Naive thymus-derived CD4-positive, alpha-beta T cell (primary cell): ENCODE measurements at places on chromosomes 5 and 9. TPM values are rescaled to one million over a fixed set of nuclear protein-coding genes. Genes with fewer than 3 reads are reported as not detected.

DNA sequence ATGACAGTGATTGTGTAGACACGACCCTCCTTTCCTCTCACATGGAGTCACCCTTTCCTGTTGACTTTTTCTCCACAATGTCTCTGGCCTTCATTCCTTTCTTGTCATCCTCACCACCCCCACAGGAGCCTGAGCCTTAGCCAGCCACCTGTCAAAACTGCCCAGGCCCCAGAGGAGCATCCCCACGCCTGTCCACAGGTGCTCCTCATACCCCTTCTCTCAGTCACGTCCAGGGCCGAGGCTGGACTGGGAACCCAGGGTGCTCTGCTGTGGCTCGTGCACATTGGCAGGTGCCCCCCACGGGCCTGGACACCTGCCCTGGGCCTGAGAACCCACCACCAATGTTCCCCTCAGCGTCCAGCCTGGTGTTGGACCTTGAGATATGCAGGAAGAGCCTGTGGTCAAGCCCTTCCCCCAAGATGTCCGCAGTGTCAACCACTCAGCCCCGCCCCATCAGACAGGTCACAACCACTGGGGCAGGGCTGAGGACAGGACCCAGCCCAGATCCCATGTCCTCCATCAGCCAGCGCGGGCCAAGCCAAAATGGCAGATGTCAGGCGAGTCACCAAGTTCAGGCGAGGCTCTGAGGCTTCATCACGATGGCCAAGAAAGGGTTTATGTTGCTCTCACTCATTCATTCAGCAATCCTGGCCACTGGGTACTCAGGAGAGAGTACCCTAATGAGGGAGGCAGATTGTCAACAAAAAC lies 65.8 kb upstream of the STXBP1 start:
- no peak overlapping the region for H3K27ac ChIP-seq
- H3K4me3 ChIP-seq, result no peak overlapping the region
- no peak for DNase-seq
- H3K4me1 ChIP-seq, result no peaks in the 10 kb centered on the region
- no peaks in the 10 kb centered on the region for H3K27me3 ChIP-seq
- H3K36me3 ChIP-seq, result no peaks in the 10 kb centered on the region

DNA sequence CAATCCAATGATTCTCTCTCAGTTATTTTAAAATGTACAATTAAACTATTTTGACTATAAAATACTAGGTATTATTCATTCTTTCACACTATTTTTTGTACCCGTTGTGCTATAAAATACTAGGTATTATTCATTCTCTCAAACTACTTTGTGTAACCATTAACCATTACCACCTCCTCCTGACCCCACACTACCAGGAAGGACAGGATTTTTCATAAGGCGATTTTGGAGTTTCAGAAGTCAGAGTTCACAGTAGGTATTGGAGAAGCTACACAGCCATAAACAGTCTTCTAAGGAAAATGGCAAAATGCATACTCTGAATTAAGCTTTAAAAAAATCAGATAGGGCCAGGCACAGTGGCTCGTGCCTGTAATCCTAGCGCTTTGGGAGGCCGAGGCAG lies 35.1 kb upstream of the TMEM252 start:
- H3K27ac ChIP-seq, result no peak overlapping the region
- no peaks in the 10 kb centered on the region for H3K4me1 ChIP-seq
- no peak overlapping the region for H3K4me3 ChIP-seq
- H3K36me3 ChIP-seq, result no peaks in the 10 kb centered on the region

GRCh38 chr5:84478603-84479002 lies 93.9 kb upstream of the EDIL3 start:
- H3K27ac ChIP-seq, result no peak overlapping the region
- no peaks in the 10 kb centered on the region for H3K27me3 ChIP-seq
- H3K36me3 ChIP-seq, result no peaks in the 10 kb centered on the region
- no peak for DNase-seq
- H3K4me1 ChIP-seq, result no peaks in the 10 kb centered on the region

- H3K36me3 ChIP-seq, result no peaks in the 10 kb centered on the region
- H3K27me3 ChIP-seq, result no peaks in the 10 kb centered on the region
- H3K4me1 ChIP-seq, result no peaks in the 10 kb centered on the region
- no peak overlapping the region for H3K4me3 ChIP-seq
- no peak for DNase-seq
- H3K27ac ChIP-seq, result no peak overlapping the region
Measured at GRCh38 chr5:158911693-158912363, 187.9 kb downstream of the EBF1 start.

- H3K4me1 ChIP-seq, result peaks cover 14% of the 10 kb centered on the region
- peak overlapping the region; percentile 45 for H3K27ac ChIP-seq
- H3K4me3 ChIP-seq, result peak overlapping the region; percentile 58
- no peaks in the 10 kb centered on the region for H3K27me3 ChIP-seq
Measured at GRCh38 chr9:95511616-95511931, 5.2 kb downstream of the PTCH1 start.

DNA sequence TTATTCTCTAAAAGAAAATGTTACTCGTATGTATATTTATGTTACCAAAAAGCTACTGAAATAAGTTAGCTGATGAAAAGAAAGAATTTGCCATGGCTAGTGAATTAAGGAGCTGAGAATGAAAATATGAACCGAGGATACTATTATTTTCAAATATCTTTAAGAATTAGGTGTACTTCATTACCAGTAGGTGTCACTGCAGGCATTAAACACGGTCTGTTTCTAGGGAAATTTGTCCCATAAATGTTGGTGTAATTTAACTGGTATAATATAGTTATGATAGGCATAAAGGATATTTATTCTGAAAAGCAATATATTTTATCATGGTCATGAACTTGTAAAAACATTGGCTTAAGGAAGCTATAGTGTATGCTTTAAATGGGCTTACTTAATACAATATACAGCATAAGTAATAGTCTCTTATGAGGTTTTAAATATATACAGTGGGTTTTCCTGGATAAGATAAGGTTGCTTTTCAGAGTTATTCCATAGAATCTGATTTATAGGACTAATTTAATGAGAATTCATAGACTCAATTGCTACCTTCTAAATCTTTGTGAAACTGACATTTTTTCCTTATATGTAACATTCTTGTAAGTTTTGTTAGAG lies 72.4 kb upstream of the MPDZ start:
- H3K4me1 ChIP-seq, result no peaks in the 10 kb centered on the region
- no peaks in the 10 kb centered on the region for H3K27me3 ChIP-seq
- H3K4me3 ChIP-seq, result no peak overlapping the region
- no peaks in the 10 kb centered on the region for H3K36me3 ChIP-seq

DNA sequence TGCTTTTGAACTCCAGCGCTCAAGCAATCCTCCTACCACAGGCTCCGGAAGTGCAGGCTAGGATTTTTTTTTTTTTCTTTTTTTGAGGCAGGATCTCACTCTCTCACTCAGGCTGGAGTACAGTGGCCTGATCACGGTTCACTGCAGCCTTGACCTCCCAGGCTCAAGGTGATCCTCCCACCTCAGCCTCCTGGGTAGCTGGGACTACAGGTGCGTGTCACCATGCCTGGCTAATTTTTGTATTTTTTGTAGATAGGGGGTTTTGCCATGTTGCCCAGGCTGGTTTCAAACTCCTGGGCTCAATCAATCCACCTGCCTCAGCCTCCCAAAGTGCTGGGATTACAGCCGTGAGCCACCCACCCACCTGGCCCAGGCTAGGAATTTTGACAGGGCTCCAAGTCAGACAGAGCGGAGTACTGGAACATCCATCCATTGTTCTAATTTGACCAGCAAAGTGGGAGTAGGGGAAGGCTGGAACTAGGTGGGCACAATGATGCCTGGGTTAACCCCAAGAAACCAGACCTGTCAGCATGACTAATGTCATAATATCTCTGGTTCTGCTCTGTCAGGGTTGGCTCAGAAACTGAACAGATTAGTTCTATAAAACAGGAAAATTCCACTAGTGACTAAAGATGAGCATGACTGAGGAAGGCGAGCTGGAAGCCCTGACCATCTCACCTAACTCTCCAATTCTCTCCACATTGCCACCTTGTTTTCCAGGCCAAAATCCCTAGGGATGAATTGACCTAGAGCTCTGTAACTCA lies 9.2 kb downstream of the ZBTB5 start:
- no peaks in the 10 kb centered on the region for H3K27me3 ChIP-seq
- DNase-seq, result no peak
- no peak overlapping the region for H3K4me3 ChIP-seq
- no peaks in the 10 kb centered on the region for H3K4me1 ChIP-seq

Gene CER1
- not detected for polyA plus RNA-seq
